ENCODE measurements at places on chromosomes 2 and 18.

GRCh38 chr2:128513116-128513960 lies 194.7 kb upstream of the HS6ST1 start:
- no peak for DNase-seq

DNA sequence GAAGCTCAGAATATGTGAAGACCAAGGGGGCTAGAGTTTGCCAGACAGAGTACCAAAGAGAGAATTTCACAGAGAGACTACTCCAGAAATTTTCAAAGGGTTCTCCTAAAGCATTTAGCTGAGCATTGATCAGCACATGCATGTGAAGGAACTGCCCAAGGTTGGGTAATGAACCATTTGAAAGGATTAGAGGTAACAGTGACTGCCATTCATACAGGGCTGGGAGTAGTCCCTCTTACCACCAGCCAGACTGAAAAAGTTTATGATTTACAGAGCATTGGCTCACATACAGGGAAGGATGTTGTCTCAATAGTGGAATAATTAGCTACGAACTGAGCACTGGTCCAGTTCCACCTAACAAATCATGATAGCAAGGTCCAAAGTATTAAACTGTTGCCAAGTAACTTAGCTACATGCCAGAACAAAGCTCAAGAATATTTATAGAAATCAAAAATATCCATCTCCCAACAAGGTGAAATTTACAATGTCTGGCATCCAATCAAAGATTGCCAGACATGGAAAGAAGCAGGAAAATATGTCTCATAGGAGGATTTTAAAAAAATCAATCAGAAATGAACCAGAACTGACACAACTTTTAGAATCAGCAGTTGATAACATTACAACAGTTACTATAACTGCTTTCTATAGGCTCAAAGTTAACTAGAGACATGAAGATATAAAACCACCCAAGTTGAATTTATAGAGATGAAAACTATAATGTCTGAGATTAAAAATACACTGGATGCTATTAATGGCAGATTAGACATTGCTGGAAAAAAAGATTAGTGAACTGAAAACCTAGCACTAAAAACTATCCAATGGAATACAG lies 25.7 kb upstream of the RNF103 start:
- no peak for DNase-seq

- DNase-seq, result no peak
Observed at GRCh38 chr18:53322163-53322562, 902.3 kb downstream of the MBD2 start.

DNA sequence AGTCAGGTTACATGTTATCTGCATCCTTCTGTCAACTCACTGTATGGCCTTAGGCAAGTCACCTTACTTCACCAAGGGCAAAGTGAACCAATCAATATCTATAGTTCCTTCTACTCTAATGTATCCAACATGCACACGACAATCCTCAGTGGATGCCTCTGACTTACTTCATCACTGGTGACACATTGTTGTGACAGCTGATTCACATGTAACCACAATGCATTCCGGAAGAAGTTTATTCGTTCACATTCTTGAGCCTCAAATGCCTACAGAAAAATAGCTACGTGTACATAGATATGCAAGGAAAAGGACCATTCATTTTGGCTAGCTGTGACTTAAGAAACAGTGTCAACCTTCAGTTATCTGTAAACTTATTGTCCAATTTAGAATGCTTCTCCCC lies 26.3 kb upstream of the EPG5 start:
- peak; percentile 29 for DNase-seq

- no peak for DNase-seq
Observed at GRCh38 chr18:8910843-8911242, 191.7 kb upstream of the NDUFV2 start.

DNA sequence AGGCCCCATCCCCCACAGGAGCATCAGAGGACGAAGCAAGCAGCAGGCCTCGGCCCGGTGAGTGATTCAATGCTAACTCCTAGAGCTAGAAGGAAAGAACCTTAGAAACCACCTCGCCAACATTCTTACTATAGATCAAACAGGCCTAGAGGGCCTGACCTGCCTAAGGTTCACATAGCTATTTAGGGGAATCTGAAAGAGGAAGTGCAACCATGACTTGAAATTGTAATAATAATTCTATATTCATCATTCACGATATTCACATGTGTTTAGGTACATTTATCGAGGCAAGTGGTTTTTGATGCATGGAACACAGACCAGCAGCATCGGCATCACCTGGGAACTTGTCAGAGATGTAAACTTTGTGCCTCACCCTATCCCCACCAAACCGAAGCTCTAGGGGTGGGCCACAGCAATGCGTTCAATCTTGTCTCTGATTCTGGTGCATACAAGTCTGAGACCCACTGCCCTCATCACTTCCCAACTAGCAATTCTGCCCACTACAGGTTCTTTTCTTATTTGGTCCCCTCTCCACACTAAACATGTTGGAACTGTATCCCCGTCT lies 78.0 kb upstream of the DNMT3A start:
- DNase-seq, result no peak

DNA sequence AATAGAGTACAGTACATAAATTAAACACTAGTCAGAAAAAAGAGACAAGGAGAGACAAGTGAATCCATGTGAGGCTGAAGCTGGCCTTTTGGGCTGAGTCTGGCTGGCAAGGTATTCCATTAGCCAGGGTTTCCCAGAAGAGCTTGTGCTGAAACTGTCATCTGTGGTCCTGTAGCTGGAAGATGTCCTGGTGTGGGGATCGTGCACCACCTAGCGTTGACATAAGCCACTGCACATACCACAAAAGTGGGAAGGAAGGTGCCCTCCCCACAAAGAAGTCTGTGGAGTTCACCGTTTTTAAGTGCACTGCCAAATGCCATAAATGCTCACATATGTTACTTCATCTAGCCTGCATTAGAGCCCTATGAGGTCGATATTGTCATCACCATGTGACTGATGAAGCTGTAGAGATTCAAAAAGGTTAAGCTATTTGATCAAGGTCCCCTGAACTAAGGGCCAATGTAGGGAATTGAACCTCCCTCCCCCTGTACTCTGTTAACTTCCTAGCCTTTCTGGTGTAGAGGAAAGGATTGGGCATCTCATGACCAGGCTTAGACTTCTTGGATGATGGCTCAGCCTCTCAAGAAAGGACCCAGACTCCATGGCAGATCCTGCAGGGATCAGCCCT lies 31.9 kb upstream of the GALNT14 start:
- no peak for DNase-seq

GRCh38 chr2:186125625-186126024 lies 360.4 kb upstream of the ZC3H15 start:
- DNase-seq, result no peak

DNA sequence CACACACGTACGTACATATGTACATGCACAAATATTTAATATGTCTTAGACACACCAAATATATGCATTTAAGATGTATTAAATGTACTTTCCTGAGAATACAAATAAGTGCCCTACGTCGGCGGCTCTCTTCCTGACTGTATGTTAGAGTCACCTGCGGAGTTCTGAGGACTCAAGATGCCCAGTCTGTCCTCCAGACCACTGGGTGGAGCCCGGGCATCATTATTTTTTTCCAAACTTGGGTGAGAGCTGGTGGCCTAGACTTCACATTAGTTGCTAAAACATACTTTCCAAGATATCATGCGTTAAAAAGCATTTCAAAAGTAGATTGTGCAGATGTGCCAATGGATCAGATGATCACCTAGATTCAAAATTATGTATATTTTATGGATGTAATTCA lies 2.9 kb downstream of the IL18R1 start:
- DNase-seq, result no peak

GRCh38 chr2:235866373-235866772 lies 301.8 kb downstream of the GBX2 start:
- DNase-seq, result no peak

GRCh38 chr2:136517716-136518115 lies 247.6 kb upstream of the THSD7B start:
- no peak for DNase-seq

DNA sequence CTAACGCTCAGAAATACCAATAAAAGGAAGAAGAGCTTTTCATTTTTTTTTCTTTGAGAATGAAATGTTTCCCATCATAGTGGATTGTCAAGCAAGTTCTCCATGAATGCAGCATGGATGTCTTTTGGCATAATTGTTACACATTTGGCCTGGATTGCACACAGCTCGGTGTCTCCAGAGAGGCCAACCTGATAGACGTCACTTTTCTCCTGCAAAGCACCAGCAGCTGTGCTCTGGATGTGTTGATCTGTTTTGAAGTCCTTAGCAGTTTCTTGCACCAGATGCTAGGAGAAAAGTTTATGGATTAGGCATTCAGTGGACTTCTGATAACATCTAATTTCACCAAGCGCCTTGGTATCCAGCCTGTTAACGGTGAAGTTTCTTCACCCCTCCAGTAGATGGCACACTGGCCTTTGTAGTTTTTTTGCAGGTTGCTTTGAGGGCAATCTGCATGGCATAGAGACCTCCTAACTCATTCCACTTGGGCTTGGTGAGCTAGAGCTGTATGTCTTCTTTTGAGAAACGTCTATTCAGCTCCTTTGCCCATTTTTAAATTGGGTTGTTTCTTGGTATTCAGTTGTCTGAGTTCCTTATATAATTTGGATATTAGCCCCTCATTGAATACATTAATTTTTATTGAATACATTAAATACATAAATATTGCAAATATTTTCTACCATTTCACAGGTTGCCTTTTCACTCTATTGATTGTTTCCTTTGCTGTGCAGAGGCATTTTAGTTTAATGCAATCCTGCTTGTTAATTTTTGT lies 59.7 kb downstream of the PTH2R start:
- peak; percentile 46 for DNase-seq

DNA sequence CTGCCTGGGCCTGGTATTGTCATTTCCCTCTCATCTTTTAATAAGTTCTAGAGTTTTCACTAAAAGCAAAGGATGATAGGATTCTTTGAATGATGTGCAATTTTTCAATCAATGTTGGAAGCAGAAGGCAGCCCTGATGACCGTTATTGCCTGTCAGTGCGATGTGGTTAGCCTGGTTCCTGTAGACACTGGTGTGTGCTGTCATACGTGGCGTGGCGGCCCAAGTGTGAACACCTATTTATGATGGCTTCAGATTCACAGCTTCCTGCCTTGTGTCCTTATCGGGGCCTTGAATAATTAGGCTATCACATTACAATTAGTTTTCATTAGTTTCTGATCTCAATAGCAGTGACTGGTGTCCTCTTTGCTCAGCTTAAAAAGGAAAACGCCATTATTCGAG lies 218.5 kb downstream of the TPGS2 start:
- no peak for DNase-seq

GRCh38 chr2:105857076-105857740 lies 112.5 kb downstream of the NCK2 start:
- no peak for DNase-seq

- DNase-seq, result no peak
Observed at GRCh38 chr18:67376372-67376771, 140.1 kb downstream of the DSEL start.

- DNase-seq, result no peak
Observed at GRCh38 chr2:200828572-200829257, 17.0 kb downstream of the BZW1 start.

GRCh38 chr2:98503481-98504105 lies 58.9 kb downstream of the INPP4A start:
- DNase-seq, result no peak

DNA sequence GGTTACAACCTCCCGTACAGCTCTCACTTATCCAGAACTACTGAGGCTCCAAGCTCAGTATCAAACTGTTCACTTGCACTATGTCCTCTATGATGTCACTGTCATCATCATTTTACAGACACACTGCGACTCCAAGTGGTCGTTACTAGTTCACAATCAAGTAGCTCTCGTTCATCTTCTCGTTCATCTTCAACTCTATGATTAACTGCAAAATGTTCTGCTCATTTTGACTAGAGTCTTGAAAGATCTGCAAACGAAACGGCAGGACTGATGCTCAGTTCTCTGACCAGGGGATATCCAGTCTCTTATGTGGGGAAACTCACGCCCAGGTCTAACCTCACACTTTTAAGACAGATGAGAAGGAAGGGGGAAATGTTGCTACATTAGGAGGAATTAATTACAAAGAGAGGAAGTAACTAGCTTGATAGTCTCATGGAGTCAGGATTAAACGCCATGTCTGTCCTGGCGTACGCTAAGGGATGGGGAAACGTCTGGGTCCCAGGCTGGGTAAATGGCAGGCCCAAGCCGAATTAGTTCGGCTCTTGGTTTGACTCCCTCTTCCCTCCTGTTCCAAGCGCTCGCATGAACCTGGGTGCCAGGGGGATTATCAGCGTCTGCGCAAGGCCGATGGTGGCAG lies 794 bp upstream of the CHCHD5 start:
- DNase-seq, result no peak

- no peak for DNase-seq
Observed at GRCh38 chr2:81648370-81648769, 1343.8 kb upstream of the LRRTM1 start.

DNA sequence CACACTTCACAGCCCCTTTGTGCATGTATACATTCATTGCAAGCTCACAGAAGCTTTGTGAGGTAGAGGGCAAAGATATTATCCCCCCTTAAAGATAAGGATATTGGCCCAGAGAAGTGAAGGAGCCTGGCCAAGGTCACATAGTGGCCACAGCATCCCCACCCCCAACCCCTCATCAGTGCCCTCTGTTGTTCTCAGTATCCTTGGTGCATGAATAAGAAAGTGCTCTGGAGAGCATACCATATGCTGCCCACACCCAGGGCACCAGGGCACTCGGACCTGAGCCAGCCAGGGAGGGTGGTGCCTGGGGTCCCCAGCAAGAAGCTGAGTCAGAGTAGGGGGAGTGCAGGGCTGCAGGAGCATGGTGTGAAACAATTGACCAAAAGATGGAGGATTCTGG lies 3.3 kb downstream of the DYSF start:
- no peak for DNase-seq

GRCh38 chr2:50196775-50197480 lies 835.0 kb downstream of the NRXN1 start:
- DNase-seq, result no peak

DNA sequence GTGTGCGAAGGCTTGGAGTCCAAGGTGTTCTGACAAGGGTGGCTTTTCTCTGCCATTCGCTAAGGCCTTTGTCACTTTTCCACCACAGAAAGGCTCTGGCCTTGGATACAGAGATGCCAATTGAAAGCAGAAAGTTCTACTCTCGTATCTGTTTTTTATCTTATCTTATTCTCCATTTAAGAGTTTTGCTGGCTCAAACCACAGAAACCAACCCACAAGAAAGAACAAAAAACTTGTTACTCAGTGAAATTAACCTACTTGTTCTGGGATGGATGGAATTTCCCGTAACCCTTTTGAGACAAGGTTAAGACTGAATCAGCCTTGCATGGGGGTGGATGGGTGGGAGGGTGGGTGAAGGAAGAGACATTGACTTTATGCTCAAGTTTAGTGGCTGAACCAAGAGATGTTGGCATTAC lies 221.7 kb downstream of the CDH20 start:
- no peak for DNase-seq

DNA sequence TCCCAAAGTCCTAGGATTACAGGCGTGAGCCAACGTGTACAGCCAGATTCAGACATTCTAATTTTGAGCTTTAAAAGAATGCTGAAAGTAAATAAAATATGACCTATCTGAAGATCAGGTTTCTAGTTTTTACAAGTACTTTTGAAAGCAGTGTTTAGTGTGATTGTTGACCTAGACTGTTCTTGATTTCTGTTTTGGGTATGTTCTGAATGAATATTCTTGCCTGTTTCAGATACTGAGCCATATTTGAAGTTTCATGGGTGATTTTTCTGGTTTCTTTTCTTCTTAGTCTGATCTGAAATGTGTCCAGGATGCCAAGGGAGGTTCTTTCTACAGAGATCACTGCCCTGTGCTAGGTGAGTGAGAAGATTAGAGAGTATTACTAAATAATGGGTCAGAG lies 37.2 kb downstream of the MIB1 start:
- no peak for DNase-seq

Data from SW 1271 (cell line).